Epithelial cell of proximal tubule (primary cell): ENCODE measurements at places on chromosomes 13 and 19. TPM values are rescaled to one million over a fixed set of nuclear protein-coding genes. Genes with fewer than 3 reads are reported as not detected.

- no peak for DNase-seq
Measured at GRCh38 chr13:20968745-20969144, 66.2 kb upstream of the XPO4 start.

The MBD3L3 gene
- total RNA-seq, result not detected in 2 replicates

GRCh38 chr13:25210842-25211569 lies 38.9 kb upstream of the AMER2 start:
- DNase-seq, result no peak

DNA sequence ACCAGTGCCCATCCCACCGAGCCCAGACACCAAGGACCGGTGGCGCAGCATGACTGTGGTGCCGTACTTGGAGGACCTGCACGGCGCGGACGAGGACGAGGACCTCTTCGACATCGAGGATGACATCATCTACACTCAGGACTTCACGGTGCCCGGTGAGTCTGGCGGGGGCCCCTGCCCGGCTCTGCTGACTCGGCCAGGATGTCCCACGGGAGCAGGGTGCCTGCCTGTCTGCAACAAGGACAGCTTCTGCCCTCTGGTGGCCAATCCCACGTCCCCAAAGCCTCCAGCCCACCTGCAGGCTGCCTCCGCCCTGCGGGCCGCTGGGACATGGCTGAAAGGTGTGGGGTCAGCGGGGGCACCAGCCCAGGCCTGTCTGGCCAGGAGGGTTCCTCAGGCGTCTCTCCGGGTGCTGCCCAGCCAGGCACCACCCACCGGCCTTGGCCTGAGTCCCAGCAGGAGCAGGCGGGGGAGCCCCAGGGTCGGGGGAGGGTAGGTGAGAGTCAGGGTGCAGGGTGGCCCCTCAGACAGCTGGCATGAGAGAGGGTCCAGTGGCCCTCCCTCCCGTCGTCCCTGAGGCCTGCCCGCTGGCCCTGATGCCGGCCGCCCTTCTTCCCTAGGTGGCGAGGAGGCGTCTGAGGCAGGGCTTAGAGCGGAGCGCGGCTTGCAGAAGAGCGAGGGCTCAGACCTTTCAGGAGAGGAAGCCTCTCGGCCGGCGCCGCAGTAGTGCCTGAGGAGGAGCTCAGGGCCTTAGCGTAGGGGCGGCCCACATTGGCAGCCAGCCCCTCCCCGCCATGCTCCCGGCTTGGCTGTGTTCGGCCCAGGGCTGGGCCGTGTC lies 14.6 kb downstream of the CBARP start:
- no peak for DNase-seq

DNA sequence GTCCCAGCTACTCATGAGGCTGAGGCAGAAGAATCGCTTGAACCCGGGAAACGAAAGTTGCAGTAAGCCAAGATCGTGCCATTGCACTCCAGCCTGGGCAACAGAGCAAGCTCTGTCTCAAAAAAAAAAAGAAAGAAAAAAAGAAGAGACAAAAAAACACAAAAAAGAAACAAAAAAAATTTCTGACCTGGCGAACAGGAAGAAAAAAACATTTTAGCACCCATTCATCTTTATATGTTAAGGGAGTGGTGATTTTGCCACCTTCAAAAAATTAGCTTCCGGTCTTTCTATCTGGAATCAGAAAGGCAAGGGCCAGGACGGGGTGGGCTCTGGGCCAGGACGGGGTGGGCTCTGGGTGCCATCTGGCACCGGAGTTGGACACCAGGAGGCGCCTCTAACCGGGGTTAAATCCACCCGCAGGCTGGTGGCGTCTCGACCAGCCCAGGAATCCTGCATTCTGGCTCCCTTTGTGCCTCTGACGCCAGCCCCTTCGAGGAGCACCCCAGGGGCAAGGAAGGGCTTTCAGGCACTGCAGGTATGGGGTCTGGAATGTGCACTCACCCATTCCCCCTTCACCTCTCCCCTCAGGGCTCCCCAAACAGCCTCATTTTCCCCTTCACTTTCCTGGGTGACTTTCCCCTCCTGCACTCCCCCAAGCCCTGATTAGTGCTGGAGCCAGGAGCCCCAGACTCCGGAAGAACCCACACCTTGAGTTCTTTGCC lies 10.4 kb upstream of the ZSWIM4 start:
- DNase-seq, result no peak

GRCh38 chr13:52738719-52739467 lies 727 bp downstream of the CNMD start:
- no peak for DNase-seq

DNA sequence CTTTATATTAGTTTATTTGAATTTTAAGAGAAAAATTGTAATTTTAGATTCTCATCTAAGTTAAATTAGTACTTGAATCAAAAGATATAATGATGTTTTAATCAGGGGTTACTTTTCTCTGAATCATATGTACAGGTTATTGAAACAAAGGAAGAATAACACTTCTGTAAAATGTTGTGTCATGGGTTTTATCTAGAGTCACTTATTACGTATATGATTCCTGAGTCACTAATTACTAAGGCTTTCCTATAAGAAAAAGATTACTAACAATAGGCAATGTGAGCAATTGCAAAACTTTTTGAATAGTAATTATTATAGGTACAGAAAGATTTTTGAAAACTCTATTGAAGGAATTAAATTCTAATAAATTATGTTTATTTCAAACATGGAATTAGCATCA lies 99.2 kb upstream of the KLF5 start:
- DNase-seq, result no peak

The ATP1A3 gene
- total RNA-seq, result 0.36 TPM in 1 of 2 replicates, not detected in the other

The NR2C2AP gene
- total RNA-seq, result 25.9 and 28.5 TPM in 2 replicates

GRCh38 chr13:40169476-40169875 lies 497.0 kb downstream of the FOXO1 start:
- DNase-seq, result no peak

- DNase-seq, result no peak
Measured at GRCh38 chr19:1744822-1745563, 8.3 kb upstream of the ONECUT3 start.

The DHDH gene
- total RNA-seq, result 0.07 and 0.35 TPM in 2 replicates

DNA sequence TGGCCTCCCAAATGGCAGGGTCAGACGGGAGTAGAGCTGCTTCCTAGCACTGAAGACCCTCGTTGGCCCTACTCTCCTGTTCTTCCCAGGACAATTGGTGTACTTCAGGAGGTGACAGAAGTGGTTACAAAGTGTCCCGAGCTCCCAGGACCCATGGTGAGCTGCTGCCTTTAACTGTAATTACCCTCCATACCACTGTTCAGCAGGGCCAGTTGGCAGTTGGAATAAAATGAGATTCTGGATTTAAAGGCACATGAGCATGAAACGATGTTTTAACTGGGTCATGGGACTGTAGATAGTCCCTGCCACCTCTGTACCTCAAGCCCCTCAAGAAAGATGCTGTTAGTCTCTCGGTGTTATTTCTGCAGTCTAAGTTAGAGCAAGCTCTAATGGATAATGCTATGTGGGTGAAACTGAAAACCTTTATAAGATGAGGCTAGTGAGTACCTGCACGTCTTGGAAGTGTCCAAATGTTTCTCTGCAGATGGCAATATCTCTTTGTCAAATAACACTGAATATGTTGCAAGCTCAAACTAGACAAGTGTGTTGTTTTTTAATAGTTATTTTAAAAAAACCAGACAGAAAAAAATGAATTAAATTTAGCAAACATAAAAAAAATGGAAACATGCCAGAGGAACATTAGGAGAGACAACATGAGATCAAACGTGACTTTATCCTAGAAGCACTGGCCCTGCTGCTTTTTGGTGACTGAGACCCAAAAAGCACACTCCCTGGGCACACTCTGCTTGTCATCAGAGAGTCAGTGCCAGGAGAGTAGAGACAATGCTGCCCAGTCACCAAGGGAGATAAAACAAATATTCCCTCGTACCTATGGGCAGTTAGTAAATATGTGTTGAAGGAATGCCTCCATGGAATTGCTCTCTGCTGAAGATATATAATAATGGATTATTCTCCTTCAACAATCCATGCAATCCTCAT lies 266.3 kb downstream of the LMO7 start:
- DNase-seq, result no peak

- DNase-seq, result no peak
Measured at GRCh38 chr13:108352599-108352998, 83.1 kb downstream of the TNFSF13B start.

- no peak for DNase-seq
Measured at GRCh38 chr19:50516964-50517703, 3.4 kb upstream of the ASPDH start.

- no peak for DNase-seq
Measured at GRCh38 chr19:15466851-15467733, 2.7 kb upstream of the RASAL3 start.

DNA sequence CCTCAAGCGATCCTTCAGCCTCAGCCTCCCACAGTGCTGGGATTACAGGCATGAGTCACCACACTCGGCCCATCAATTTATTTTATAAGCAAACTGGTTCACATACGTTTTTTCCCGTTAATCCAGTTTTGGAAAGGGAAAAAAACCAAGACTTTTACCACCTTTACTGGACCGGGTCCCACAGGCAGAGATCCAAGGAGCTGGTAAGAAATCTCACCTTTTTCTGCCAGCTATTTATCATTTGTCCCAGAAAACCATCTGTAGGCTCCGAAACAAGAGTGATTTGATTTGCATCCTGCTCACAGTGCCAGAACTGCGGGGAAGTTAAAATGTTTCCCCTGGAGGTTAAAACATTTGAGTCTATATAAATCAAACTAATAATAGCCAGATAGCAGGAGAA lies 6.3 kb upstream of the FUT2 start:
- no peak for DNase-seq

DNA sequence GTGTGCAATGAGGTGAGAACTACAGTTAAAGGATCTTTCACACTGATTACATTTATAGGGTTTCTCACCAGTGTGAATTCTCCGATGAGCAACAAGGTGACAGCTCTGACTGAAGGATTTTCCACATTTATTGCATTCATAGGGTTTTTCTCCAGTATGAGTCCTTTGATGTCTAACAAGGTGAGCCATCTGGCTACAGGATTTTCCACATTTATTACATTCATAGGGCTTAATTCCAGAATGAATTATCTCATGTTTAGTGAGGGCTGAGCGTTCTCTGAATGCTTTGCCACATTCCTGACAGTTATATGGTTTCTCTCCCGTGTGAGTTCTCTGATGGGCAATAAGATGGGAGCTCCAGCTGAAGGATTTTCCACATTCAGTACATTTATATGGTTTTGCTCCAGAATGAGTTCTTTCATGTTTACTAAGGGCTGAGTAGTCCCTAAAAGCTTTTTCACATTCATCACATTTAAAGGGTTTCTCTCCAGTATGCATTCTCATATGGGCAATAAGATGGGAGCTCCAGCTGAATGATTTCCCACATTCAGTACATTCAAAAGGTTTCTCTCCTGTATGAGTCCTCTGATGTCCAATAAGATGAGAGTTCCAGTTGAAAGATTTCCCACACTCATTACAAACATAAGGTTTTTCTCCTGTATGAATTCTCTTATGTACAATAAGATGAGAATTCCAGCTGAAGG lies 4.4 kb upstream of the C19orf18 start:
- no peak for DNase-seq

The OR7D2 gene
- under 0.01 and 0.12 TPM in 2 replicates for total RNA-seq

The MAMSTR gene
- total RNA-seq, result 0.72 and 1.5 TPM in 2 replicates
